ENCODE measurements at places on chromosomes 2 and 18.
A peak's percentile ranks its signal among the peaks of the same experiment; 100 is the strongest.

DNA sequence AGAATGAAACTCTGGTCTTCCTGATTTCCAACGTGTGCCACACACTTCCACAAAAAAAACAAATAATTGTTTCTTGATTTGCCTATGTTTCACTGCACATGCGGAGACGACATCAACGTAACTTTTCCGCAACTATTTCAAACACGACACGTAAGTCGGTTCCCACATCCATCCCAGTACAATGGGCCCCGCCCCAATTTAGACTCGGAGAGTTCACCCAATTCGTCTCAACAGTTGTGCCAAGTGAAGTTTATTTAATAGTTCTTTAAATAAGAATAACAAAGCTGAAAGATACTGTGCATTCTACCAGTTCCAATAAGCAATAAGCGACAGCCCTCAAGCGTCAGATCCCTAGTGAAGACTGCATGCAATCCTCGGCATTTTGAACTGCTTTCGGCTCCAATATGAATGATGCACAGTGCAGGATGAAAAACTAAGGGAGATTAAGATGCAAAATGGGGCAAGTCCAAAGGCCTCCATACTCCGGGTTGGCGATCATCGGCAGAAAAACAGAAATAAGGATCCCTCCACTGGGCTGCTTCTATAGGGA lies 664 bp downstream of the CCT4 start:
- DNase-seq, result no peak

DNA sequence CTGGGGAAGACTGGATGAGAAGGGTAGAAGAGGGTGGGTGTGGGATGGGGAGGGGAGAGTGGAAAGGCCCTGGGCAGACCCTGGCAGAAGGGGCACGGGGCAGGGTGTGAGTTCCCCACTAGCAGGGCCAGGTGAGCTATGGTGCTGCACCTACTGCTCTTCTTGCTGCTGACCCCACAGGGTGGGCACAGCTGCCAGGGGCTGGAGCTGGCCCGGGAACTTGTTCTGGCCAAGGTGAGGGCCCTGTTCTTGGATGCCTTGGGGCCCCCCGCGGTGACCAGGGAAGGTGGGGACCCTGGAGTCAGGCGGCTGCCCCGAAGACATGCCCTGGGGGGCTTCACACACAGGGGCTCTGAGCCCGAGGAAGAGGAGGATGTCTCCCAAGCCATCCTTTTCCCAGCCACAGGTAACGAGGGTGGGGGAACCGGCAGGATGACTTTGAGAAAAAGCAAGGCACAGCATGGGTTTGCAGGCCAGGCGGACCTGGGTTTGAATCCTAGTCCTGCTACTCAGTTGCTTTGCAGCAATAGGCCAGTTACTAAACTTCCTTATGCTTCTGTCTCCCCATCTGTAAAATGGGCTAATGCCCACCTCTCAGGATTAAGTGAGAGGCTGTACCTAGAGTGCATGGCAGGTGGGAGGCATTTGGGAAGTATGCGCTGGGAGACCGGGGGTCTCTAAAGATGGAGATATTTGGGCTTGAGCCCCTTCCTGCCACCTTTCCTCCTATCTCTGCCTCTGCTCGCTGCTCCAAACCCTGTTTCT lies at the start of gene INHA:
INHA (plus strand) TSS at position 74 of the 765 bp plus-strand sequence; CDS start at position 139, 65 bp downstream.
- DNase-seq, result no peak

DNA sequence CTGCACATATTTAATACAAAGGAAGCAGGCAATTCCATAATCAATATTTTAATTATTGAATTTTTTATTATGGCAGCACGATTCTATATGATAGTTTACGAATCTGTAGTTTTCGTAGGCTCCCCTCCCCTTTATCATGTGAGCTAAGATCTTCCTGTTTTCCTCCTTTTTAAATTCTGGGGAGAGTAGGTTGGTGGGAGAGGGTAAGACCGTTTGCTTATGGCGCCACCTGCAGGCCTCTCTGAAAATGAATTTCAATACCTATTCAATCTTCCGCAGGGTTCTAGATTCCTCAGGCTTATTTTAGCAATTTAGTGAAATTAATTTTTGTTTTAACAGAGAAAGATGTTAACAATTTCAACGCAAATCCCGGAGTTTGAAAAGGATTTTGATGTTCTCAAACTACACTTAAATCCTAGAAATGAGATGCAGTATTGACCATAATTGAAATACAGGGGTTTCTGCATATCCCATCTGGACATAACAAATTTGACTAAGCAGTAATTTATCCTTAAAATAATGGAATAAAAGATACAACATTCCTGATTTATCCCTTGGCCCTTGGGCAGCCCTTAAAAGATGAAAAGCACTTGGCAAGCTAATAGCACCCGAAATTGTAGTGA lies 12.8 kb upstream of the GBX2 start:
- DNase-seq, result no peak

DNA sequence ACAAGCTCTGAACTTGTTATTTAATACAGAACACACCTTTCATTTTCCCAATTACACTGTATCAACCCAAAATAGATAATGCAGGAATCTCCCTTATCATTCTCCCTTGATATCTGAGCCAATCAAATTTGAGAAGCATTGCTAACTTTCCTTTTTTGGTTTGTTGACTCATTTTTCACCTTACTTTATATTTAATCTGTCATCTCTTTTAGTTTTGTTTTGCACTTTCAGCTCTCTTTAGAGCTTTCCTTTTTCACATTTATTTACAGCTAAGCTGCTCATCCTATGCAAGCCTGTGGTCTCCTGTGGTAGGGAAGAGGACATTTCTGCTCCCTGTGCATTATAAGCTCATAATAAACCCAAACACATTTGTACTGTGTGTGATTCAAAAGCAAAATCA lies 50.1 kb downstream of the ITGAV start:
- DNase-seq, result no peak

DNA sequence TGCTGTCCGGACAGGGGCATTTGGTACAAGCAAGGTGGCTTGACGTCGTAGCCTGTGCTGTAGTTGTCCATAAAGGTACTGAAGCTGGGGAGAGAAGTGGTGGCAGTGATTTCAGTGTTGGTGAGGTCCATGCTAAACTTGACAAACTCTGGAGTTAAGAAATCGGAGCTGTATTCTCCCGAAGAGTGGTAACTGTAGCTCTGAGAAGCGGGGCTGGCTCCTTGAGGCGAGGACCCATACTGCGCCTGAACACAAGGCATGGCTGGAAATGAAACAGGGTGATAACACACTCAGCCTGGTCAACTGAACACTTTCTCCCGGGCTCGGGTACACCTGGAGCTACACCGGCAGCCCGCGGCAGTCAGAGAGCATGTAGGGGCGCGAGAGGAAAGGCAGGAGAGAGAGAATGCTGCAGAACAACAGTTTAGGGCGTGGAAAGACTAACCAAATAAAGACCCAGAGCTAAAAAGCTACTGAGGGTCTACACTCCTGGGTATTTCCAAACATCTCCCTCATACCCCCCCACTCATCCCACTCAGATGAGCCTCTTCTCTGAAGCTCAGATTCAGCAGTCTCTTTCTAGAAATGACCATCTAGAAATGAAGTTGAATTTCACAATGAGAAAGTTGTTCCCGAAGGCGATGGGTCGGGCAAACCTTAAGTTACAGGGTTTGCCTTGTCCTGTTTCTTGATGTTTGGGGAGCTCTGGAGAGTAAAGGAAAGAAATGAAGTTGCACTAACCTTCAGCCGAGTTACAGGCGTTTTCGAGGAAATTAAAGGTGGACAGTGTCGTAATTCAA lies 2.4 kb downstream of the NR4A2 start:
- DNase-seq, result no peak

GRCh38 chr18:40473221-40474029 lies 1481.6 kb upstream of the PIK3C3 start:
- DNase-seq, result no peak

GRCh38 chr2:98552499-98553179 lies 55.7 kb downstream of the COA5 start:
- no peak for DNase-seq

DNA sequence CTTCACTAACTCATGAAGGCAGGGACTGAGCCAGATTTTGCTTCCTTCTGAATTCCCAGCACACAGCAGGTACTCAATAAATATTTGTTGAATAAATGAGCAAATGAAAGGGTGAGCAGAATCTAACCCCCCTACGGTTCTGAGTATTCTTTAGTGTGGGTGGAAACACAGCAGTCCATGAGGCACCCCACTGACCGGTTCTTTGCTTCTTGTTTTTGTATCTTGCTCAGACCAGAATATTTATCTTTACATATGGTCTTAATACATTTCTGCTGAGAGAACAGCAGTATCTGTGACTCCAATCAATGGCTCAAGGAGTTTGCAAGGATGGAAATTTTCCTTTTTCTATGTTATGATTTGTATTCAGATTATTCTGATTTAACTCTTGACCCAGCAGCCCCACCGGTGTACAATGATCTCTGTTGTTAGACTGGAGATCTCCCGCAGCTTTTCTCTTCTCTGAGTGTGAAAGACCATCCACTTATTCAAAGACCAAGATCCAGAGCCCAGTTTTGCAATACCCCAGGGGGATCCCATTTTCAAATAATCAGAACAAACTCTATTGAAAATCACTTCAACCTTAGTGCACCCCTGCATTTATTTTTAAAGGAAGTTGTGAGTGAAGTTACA lies 506.5 kb upstream of the TNP1 start:
- no peak for DNase-seq

DNA sequence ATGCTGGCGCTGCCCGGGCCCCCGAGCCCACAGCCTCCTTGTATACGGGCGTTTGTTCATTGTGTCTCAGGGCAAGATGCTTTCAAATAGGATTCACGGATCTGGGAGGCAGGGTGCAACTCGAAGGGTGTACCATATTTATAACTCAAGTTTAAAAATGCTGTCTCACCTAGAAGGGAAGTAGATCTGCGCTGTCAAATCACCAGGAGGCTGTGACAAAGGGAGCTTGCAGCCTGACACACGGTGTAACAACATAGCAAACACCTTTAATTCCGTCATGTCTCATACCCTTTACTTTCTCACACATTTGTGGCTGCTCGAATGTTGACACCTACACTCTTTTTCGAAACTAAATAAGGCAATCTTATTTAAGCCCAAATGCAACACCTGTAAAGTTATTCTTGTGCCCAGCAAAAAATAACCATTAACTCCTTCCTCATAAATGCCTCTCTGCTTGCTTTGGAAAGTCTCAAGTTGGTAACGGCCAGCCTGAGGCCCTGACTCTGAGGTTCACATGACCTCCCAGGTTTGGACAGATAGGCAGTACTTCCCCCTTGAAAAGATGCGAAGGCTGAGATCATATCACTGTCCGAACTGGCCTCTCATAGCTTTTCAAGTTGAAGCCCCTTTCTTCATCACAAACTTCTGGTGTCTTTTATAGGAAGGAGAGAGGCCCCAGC lies 11.6 kb downstream of the ZEB2 start:
- peak; percentile 64 for DNase-seq

DNA sequence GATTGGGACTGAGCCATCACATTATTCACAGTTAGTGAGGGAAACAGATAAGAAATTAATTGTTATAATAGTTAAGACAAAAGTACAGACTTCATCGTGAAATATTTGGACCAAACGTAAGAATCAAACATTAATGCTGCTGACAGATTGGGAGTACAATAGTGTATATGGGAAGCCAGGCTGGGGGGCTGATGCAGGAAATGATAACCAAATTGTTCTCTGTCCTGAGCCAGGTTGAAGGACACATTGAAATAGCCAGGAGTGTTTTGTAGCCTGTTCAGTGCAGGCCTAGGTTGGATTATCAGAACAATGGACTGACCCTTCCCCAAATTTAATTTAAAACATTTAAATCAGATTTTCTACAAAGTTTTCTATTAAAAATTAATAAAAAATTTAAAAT lies 203.2 kb downstream of the BABAM2 start:
- no peak for DNase-seq

- DNase-seq, result no peak
These were observed 320.1 kb downstream of the CYP26B1 start for GRCh38 chr2:71827524-71827901.

- peak; percentile 15 for DNase-seq
These were observed 49.3 kb upstream of the DNAJC10 start for GRCh38 chr2:182666674-182667314.

DNA sequence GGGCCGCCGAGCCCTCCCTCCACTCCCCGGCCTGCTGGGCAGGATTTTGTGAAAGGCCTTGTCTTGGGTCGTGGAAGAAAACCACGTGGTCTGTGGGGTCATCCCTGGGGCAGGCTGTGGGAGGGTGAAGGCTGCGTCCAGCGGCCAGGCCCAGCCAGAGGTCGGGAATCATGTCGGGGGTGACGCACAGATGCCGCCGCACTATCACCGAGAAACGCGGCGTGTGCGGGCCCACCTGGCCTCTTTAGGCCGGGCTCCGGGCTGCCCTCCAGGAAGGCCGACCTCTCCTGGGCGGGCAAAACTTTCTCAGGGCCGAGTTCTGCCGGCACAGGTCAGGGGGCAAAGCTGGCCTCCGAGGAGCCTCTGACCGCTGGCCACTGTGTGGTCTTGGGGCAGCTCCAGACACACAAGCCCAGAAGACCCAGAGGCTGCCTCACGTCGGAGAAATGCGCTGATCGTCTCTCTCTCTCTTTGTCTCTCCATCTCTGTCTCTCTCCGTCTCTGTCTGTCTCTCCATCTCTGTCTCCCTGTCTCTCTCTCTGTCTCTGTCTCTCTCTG lies 28.4 kb downstream of the NFATC1 start:
- DNase-seq, result no peak

- DNase-seq, result no peak
These were observed 67.0 kb downstream of the TTC21B start for GRCh38 chr2:165886487-165887146.

- no peak for DNase-seq
These were observed 258.5 kb downstream of the ALK start for GRCh38 chr2:29662861-29663260.

GRCh38 chr2:28150236-28150915 lies 242.3 kb upstream of the FOSL2 start:
- DNase-seq, result no peak

GRCh38 chr2:177164131-177164530 lies 48.5 kb upstream of the HNRNPA3 start:
- DNase-seq, result no peak

DNA sequence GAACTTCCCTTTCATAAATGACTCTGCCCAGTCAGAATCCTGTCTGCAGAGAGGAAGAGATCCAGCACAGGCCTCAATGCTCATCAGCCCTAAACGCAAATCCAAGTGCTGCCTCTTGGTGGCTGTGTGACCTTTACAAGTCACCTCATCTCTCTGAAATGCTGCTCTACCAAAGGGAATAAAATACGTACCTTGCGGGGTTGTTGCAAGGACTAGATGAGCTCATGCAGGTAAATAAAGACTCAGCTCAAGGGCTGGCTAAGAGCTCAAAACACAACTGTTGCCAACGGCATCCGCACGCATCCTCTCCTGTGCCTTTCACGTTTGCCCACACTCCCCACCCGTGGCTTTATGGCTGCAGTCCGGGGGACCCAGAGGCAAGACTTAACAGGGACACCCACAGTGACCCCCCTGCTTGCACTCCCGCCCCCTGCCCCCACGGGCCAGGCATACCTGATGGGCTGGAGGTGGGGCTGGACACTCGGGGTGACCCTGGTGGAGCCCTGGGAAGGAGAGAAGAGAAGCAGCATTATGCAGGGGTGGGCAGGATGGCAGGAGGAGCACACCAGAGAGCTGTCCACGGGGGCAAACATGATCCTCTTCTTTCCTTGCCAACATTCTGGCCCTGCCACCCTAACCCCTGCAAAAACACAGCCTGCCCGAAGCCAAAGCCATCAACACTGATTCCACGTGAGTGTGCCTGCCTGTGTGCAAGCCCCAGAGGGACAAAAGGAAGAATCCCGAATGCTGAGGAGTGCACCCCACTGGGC lies 102.6 kb downstream of the TNS1 start:
- DNase-seq, result no peak

Measured in GF-D8 (cell line).